ENCODE measurements at places on chromosomes 6 and 20.

DNA sequence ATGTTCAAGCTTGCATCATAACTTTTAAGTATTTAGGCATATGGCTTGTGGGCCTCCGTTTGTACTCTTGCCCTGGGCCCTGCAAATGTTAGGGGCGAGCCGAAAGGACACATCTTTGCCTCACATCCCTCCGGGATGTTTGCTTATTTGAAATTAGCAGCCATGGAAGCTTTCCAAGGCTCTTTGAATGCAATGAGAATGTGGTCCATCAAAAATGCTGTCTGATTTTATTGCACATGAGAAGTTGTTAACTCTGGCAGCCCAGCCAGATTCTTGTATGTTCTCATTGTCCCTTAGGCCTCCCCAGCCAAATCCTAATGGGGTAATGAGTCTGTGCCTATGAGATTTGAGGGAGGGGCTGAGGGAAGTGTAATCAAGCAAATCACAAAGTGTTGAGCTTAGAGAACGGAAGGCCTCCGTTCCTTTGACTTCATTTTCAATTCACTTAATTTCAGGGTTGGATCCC lies 261.2 kb upstream of the MARCKS start:
- no peak for DNase-seq

DNA sequence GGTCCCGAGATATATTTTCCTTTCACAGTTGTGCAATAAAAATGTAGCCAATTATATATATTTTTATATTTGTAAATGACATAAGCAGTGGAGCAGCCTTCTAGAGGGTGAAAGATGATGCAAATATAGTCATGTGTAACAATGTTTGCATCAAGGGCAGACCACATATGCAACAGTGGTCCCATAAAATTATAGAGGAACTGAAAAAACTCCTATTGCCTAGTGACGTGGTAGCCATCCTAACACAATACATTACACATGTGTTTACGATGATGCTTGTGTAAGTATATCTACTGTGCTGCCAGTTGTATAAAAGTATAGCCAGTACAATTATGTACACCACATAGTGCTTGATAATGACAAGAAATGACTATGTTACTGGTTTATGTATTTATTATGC lies 162.8 kb downstream of the ZFAND3 start:
- DNase-seq, result peak; percentile 70

DNA sequence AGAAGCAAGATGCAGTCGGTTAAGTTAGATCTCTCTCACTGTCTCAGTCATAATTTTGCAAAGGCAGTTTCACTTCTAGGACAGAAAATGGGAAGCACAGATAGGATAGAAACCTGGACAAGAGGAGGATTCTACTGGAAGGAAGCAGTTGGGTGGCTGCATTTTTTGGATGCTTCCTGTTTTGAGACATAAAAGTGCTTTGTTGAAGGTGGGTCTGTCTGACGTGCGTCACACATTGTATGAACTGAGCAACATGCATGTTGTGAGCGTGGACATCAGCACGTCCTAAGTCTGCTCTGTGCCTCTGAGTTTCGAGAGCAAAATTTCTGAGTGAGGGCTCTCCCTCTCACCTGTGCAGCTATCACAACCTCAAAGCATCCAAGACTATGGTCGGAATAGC lies 68.7 kb upstream of the SNX9 start:
- no peak for DNase-seq

GRCh38 chr6:127221201-127221600 lies 45.5 kb upstream of the RNF146 start:
- DNase-seq, result no peak

DNA sequence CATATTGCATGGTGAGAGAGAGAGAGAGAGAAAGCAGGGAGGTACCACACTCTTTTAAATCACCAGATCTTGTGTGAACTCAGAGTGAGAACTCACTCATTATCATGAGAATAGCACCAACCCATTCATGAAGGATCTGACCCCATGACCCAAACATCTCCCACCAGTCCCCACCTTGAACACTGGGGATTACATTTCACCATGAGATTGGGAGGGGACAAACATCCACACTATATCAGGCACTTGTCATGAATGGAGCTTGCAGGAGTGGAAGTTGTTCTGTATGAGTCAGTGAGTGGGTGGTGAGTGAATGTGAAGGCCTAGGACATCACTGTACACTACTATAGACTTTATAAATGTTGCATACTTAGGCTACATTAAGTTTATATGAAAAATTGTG lies 47.7 kb upstream of the RNF182 start:
- DNase-seq, result peak; percentile 68

DNA sequence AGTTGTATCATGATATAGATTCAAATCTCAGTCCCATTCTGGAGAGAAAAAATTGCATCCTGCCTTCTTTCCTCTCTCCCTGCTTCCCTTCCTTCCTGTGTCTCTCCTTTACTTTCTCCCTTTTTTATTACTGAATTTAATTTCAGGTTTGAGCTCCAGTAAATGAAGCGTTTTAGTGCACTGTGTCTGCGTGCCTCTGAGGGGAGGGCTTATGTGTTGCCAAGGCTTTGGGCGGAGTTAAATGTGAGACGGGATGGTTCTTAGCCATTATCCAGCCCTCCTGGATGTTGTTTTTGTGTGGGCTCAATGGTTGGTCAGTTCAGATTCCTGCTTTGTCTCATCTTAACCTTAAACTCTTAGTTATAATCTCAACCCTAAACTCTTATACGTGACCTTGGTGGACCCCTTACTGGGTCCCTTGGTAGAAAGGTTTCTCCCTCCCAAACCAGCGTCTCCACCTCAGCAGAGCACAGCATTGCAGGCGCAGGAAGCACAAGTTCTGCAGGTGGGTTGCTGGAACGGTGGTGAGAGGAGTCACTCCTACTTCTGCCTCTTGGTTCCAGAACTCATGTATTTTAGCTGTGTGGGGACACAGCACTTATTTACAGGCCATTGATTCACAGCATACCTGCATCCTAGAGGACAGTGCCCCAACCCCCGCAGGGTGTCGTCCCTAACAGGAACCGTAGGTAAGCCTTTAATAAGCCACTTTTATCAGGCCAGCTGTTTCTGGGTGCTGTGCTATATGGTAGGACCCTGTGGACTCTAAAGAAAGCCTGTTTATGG lies 68.5 kb downstream of the DNAH8 start:
- DNase-seq, result no peak

DNA sequence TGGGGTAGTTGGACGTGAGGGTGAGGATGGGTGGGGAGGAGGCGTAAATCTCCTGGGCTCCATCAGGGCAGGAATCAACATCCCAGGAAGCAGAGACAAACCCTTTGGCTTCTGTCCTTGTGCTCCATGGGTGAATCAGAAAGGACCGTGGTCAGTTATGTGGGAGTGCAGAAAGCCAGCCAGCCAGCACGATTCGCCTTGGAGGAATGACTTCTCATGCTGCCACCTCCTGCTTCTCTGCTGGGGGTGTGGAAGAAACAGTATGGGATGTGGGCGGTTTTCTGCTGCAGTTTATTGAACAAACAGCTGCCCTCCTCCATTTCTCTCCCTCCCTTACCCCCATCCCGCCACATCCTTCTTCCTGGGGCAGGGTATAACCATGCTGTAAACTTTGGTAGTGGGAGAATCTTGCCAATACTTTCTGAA lies 214.5 kb downstream of the SOX4 start:
- no peak for DNase-seq

- peak; percentile 65 for DNase-seq
Measured at GRCh38 chr20:38255393-38255792, 5.1 kb downstream of the KIAA1755 start.

- no peak for DNase-seq
Measured at GRCh38 chr20:7656687-7657467, 283.4 kb downstream of the HAO1 start.

- no peak for DNase-seq
Measured at GRCh38 chr20:1930165-1930564, 35.0 kb downstream of the SIRPA start.

GRCh38 chr6:87905101-87905641 lies 142.5 kb upstream of the SPACA1 start:
- DNase-seq, result no peak

DNA sequence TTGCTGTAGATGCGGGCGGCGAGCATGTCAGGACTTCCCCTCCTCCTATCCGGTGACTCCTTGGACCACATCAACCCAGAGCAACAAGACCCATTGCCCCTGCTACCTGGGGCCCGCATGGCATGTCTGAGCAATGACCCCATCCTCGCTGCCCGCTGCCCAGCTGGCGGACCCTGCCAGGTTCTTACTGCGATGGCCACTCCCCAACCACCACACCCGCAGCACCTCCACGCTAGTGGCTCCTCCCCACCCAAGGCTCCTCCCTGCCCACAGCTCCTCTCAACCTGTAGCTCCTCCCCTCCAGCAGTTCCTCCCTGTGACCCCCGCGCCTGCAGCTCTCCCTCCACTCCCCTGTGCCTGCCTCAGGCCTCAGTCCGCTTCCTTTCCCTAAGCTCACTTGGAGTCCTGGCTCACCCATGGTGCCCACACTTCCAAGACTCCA lies 17.6 kb upstream of the SERPINB9 start:
- DNase-seq, result no peak

GRCh38 chr6:65221153-65221552 lies 485.9 kb downstream of the EYS start:
- no peak for DNase-seq

- DNase-seq, result peak; percentile 37
Measured at GRCh38 chr20:34473262-34473883, 42.8 kb upstream of the DYNLRB1 start.

DNA sequence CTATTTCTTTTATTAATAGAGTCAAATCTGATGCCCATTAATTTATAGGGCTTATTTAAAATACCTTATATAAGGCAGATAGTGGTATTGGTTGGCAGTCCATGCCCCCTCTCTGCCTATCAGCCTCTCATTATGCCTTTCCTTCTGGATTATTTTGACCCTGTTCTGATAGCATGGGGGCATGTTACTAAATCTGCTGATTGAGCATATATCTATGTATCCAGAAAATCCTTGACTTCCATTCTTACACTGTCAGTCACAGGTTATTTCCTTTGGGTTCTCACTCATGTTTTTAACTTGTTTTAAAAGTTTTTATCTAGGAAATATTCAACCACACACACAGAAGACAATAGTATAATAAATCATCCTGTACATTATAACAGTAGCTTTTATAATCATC lies 1184.9 kb downstream of the HACE1 start:
- no peak for DNase-seq

All from suppressor macrophage treated with lipopolysaccharide for 4 hours (primary cell).